ENCODE measurements at places on chromosomes 6 and 20. TPM values are rescaled to one million over a fixed set of nuclear protein-coding genes. Genes with fewer than 3 reads are reported as not detected.

LTV1 gene
- 11.9 TPM for total RNA-seq

GMDS gene
- 13.2 TPM for total RNA-seq

PI16 gene
- not detected for total RNA-seq

KCNS1 gene
- total RNA-seq = 0.29 TPM

ANGPT4 gene
- not detected for total RNA-seq

PNLDC1 gene
- not detected for total RNA-seq

CCDC170 gene
- total RNA-seq = 0.44 TPM

PHACTR3 gene
- total RNA-seq = not detected

KCNK5 gene
- not detected for total RNA-seq

MTHFD1L gene
- 41.7 TPM for total RNA-seq

FAM50B gene
- total RNA-seq = 11.9 TPM

STMND1 gene
- total RNA-seq = not detected

BMP2 gene
- total RNA-seq = 20.7 TPM

GPLD1 gene
- total RNA-seq = not detected

SIM1 gene
- not detected for total RNA-seq

EEF1A2 gene
- total RNA-seq = 0.87 TPM

BTNL2 gene
- total RNA-seq = not detected

SEL1L2 gene
- not detected for total RNA-seq

PRKN gene
- 7.4 TPM for total RNA-seq

BACH2 gene
- total RNA-seq = 0.87 TPM

GRIK2 gene
- not detected for total RNA-seq
